Stimulated activated memory B cell treated with anti-CD40 and anti-IgM and Interleukin-4, amounts not matched to agents 10 μg/mL and 1 μg/mL and 100 μg/mL, for 72 hours (primary cell): ENCODE measurements at places on chromosomes 3 and 15.
A peak's percentile ranks its signal among the peaks of the same experiment; 100 is the strongest.

GRCh38 chr3:46895204-46895660 lies 17.7 kb downstream of the PTH1R start:
- ATAC-seq = peak; percentile 72
- H3K27me3 ChIP-seq = peaks cover 76% of the 10 kb centered on the region
- H3K27ac ChIP-seq = no peak overlapping the region
- H3K4me3 ChIP-seq = no peak overlapping the region

DNA sequence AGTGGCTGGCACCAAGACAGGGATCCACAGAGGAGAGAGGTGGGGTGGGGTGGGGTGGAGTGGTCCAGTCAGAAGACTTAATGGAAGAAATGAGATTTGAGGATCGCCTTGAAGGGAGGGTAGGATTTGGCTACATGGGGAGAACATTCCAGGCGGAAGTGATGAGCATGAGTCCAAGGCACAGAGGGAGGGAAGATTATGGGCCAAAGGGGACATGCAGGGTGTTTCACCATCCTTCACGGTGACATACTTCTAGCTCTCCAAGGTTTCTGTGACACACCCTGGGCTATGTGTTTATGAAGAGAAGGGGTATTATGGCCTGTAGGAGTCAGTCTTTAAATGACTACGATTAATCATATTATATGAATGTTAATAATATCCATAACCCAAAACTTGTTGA lies 7.7 kb upstream of the FBN1 start:
- no peaks in the 10 kb centered on the region for H3K4me1 ChIP-seq
- H3K4me3 ChIP-seq = no peak overlapping the region
- H3K36me3 ChIP-seq = no peaks in the 10 kb centered on the region
- no peak for ATAC-seq
- peaks cover 12% of the 10 kb centered on the region for H3K27me3 ChIP-seq
- H3K27ac ChIP-seq = no peak overlapping the region

DNA sequence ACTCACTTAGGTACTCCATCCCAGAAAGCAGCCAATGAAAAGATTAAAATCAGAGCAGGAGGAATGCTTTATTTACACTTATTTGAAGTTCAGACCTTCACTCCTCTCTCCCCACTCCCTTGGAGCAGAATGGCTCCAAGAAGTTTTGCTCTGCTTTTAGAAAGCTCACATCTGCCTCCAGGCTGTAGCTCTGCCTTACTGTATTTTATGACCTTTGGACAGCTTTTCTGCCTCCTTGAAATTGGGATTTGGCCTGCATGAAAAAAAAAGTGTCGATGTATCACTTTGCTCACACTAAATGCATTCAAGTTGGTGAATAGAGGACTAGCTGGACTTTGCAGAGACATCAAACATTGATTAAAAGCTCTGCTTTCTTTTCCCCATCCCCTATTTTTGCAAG lies 95.3 kb downstream of the SLC9A9 start:
- no peak overlapping the region for H3K27ac ChIP-seq
- no peak overlapping the region for H3K4me3 ChIP-seq
- H3K27me3 ChIP-seq = no peaks in the 10 kb centered on the region
- no peaks in the 10 kb centered on the region for H3K36me3 ChIP-seq
- peaks cover 14% of the 10 kb centered on the region for H3K4me1 ChIP-seq
- no peak for ATAC-seq

DNA sequence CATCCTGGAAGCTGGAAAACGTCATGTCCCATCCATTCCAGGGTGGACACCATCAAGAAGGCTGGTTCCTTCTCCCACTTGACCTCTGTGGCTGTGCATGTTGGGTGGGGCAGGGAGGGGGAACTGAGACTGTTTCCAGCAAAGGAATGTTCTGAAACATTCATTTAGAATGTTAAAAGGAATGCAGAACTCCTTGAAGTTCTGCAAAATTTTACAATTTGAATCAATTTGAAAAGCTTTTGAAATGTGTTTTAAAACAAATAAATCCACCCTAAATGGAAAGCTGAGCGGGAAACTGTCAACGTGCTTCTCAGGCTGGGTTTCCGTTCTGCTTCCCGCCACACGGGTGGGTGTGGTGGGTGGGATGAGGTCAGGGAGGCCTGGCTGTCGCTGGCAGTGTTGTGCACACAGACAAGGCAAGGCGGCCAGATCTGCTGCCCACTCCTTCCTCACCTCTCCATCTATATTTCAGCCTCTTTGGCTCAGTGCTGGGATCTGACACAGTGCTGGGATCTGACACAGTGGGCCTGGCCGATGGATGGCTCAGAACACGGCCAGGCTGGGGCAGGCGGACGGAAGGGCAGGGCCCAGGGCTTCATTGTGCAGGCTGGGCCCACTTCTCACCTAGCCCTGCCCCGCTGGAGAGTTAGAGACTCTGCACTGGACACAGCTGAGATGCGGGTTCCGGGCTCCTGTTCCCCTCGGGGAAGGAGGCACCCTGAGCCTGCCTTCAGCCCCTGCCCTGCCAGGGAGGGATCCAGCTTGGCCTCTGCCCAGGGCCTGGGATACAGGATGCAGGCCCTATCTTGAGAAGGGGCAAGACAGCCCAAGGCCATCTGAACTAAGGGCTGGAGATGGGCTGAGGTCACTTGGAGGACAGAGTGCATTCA lies 110.4 kb downstream of the TMEM266 start:
- H3K4me3 ChIP-seq = no peak overlapping the region
- H3K36me3 ChIP-seq = no peaks in the 10 kb centered on the region
- no peaks in the 10 kb centered on the region for H3K4me1 ChIP-seq
- H3K27me3 ChIP-seq = peaks cover 26% of the 10 kb centered on the region
- H3K27ac ChIP-seq = no peak overlapping the region

GRCh38 chr3:140508550-140508949 lies 169.3 kb upstream of the TRIM42 start:
- peaks cover 8% of the 10 kb centered on the region for H3K27me3 ChIP-seq
- H3K4me1 ChIP-seq = no peaks in the 10 kb centered on the region
- H3K4me3 ChIP-seq = no peak overlapping the region
- no peak overlapping the region for H3K27ac ChIP-seq
- no peak for ATAC-seq

DNA sequence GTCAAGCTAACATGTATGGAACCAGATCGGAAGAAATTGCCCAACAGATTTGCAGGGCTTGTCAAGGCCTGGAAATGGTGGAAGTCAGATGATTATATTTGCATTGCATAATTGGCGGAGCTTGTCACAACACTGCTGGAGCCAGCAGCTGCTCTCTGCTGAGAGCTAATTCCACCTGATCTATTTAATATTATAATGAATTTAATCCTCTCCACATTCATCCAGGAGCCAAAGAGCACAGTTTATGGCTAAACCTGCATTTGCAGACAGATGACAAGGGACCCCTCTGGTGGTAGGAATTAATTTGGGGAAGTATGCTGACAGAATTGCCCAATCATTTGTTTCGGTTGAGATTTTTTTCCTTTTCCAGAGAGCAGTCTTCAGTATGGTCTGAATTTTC lies 730.2 kb downstream of the TUSC7 start:
- H3K36me3 ChIP-seq = no peaks in the 10 kb centered on the region
- no peaks in the 10 kb centered on the region for H3K27me3 ChIP-seq
- no peak overlapping the region for H3K27ac ChIP-seq
- no peaks in the 10 kb centered on the region for H3K4me1 ChIP-seq
- H3K4me3 ChIP-seq = no peak overlapping the region

- H3K4me1 ChIP-seq = no peaks in the 10 kb centered on the region
- no peak for ATAC-seq
- H3K4me3 ChIP-seq = no peak overlapping the region
- H3K27ac ChIP-seq = no peak overlapping the region
Measured at GRCh38 chr3:10585945-10586344, 80.6 kb upstream of the ATP2B2 start.

DNA sequence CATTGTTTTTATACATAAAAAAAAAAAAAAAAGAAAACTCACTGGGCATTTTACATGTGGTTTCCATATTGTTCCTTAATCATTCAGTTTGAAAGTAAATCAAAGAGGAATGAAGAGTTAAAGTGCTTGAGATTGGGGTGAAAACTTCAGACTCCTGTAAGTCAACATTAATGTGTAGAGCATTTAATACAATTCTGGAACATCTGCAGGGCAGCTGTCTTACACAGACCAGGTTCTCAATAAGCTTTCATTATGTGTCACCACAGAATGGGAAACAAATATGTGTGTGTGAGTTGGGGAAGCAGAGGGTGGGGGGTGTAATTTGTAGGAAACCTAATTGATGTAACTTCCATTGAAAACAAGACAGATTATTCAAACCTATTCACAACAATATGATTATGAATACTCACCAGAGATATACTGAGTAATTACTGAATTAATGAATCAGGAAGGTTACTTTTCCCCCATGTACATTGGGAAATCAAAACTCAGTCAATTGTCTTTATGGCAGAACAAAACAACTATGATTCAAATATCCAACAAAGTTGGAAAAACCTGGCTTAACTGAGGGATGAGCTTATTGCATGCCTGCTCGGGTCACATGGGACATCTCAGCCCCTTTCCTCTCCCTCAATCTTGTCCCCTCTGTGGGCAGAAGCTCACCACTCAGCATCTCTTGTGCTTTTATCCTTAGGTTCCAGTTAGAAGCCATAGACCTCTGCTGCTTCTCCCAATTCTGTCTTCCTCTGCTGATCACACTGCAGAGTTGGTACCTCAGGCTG lies 281.2 kb upstream of the THBS1 start:
- H3K4me3 ChIP-seq = no peak overlapping the region
- H3K27ac ChIP-seq = no peak overlapping the region
- H3K4me1 ChIP-seq = no peaks in the 10 kb centered on the region

DNA sequence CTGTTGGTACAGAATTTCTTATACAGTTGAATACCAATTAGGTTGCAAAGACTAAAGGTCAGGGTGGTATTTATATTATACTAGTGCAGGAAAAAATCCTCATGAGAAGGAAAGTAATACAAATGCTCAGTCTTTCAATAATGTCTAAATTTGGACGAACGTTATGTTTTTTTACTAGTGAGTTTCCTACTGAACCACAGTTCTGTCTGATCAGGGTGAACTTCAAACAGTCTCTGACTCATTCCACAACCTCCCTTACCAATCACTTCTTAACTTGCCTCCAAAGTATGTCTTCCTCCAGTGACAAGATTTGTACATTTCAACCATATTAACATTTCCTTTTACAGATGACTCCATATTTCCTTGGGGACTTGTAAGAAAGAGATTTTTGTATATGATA lies 3.4 kb downstream of the TMEM212 start:
- H3K27me3 ChIP-seq = peaks cover 24% of the 10 kb centered on the region
- no peak overlapping the region for H3K4me3 ChIP-seq
- no peak for ATAC-seq
- H3K36me3 ChIP-seq = no peaks in the 10 kb centered on the region
- H3K4me1 ChIP-seq = no peaks in the 10 kb centered on the region
- no peak overlapping the region for H3K27ac ChIP-seq

DNA sequence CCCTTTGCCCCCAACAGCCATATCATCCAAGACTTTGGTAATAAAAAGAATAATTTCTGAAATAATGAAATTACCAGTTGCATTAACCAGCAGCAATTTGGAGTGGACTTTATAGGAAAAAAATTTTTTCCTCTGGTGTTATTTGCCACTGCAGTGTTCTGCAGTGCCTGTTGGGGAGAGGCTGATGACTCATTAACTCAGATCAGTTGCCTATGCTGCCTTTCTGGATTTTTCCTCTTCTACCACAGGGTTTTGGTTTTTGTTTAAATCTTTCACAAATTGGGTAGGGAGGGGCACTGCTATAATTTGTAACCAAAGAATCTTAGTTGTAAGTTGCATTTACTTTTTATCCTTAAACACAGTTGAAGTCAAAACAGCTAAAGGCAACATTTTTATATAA lies 22.7 kb downstream of the ATP6V1A start:
- H3K36me3 ChIP-seq = no peaks in the 10 kb centered on the region
- no peaks in the 10 kb centered on the region for H3K27me3 ChIP-seq
- H3K4me3 ChIP-seq = no peak overlapping the region
- H3K27ac ChIP-seq = no peak overlapping the region
- no peak for ATAC-seq
- peaks cover 7% of the 10 kb centered on the region for H3K4me1 ChIP-seq

DNA sequence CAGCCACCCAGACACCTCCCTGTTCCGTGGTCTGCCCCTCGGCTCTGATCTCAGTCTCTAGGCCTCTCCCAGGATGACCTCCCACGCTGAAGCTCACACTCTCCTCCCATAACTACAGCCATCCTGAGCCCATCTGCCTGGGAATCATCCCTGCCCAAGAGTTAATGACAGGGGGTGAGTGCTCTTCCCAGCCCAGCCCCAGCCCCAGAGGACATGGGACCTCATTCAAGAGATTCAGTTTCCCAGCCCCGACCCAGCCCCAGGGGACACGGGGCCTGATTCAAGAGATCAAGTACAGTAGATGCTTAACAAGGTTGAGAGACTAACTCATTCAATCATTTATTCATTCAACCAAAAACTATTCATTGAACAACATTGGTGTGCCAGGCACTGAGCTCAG lies 272.0 kb downstream of the XXYLT1 start:
- H3K27me3 ChIP-seq = peaks cover 12% of the 10 kb centered on the region
- no peak overlapping the region for H3K27ac ChIP-seq
- no peak overlapping the region for H3K4me3 ChIP-seq
- no peak for ATAC-seq

GRCh38 chr3:76495216-76495615 lies 544.7 kb upstream of the ROBO2 start:
- H3K4me3 ChIP-seq = no peak overlapping the region
- ATAC-seq = no peak
- H3K36me3 ChIP-seq = no peaks in the 10 kb centered on the region
- H3K27me3 ChIP-seq = no peaks in the 10 kb centered on the region
- no peak overlapping the region for H3K27ac ChIP-seq
